Calu3 (cell line): ENCODE measurements at places on chromosomes 6 and 20. TPM values are rescaled to one million over a fixed set of nuclear protein-coding genes. Genes with fewer than 3 reads are reported as not detected.

Gene COL9A1
- not detected in 2 replicates for total RNA-seq

DNA sequence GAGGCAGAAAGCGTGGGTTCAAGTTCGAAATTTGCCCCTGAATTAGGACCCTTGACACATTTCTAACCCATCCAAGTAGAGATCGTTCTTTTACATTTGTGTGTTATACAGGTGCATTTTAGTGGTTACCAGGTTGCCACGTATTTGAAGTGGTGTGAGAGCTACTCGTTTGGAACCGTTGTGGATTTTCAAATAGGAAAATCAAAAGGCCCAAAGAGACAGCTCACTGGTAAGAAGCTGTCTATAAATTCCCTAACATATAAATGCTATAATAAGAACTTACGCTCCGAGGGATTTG lies 1.6 kb upstream of the REV3L start:
- DNase-seq: no peak

DNA sequence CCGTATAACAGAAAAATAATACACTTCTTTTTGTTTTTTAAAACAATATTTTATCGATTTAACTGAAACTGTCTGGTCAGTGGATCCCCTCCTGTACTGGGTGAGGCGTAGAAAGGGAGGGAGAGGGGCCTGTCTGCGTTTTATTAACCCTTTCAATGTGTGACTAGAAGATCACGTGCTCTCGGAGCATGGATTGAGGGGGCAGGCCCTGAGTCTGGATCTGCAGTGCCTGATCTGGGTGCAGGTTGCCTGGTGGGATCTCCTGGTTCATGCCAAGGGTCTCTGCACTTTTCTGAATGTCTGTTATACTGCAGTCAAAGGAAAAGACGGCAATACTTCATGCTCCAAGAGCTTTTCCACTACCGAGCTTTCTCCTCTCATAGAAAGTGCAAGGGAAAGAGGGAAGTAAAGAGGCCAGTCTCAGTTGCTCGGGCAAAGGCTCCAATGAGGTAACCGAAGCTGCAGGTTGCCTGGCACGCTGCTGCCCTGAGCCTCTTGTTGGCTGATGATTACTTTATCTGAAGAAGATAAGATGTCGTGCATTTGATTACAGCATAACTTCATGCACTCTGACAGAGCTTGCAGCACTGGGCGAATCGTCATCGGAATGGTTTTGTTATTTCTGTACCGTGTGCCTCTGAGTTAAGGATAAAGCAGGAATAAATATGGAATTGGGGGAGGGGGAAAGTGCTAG lies 167.5 kb upstream of the PMEPA1 start:
- DNase-seq: no peak

DNA sequence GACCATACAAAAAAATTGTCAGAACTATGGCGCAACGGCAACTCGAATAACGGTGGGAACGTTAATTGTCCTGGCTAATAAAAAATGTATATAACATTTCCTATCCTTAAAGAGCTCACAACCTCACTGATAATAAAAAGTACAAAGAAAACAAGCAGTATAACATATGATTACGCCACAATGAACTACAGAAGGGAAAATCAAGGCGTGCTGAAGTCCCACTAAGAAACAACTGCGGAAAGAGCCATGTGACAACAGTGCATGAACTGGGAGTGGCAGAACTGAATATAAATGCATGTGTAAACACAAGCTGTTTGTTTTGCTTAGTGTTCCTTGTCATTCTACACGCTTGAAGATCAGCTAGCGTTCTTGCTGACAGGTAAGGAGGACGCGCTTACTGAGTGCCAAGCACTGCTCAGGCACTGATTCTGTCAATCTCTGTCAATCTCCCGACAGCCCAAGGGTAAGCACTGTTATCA lies 466 bp upstream of the PSMB1 start:
- no peak for DNase-seq
